ENCODE measurements at places on chromosomes 2 and 18. TPM values are rescaled to one million over a fixed set of nuclear protein-coding genes. Genes with fewer than 3 reads are reported as not detected.

The VWA3B gene
- polyA plus RNA-seq = 3.0 TPM

- DNase-seq = no peak
These were observed 100.2 kb upstream of the SNTG2 start for GRCh38 chr2:850429-850828.

DNA sequence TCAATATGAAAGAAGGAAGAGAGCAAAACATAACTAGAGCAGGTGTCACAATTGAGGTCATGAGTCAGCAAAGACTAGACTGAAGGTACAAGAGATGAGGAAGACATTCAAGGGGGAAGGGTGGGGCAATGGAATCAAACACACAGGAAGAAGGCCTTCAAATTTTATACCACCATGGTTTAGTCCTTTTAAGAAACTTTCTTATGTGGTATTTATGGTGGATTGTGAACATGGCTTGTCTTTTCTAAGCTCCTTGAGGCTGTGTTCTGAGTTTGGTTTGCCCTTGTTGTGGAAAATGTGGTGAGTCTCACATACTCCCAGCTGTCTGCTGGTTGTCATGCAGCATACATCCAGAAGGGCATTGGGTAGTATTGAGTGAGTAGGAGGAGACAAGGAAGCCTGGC is 62.1 kb downstream of the NABP1 start:
- no peak for DNase-seq

GRCh38 chr2:227401550-227401949 is 13.8 kb upstream of the SCYGR1 start:
- no peak for DNase-seq

GRCh38 chr18:34085140-34085739 is 139.5 kb downstream of the NOL4 start:
- DNase-seq = no peak

GRCh38 chr2:34401186-34401585 is 802.1 kb upstream of the FAM98A start:
- no peak for DNase-seq

GRCh38 chr2:177622521-177622920 is 229.9 kb downstream of the AGPS start:
- peak; percentile 16 for DNase-seq

DNA sequence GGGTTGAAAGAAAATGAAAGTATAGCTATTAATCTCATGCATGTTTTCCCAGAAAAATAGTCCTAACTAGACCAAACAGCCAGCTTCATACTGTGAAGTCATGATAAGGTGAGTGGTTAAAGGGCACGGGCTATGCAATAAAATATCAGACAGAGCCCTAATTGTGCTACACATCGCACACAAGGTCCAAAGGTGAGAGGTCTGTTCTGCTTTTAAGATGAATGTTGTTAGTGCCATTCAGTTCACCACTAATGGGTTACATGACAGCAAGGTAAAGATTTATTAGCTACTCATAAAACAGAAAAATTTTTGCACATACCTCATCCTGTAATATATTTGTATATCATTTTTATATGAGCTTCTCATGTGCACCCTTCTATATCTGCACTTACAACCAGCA is 105.0 kb upstream of the STK17B start:
- no peak for DNase-seq

DNA sequence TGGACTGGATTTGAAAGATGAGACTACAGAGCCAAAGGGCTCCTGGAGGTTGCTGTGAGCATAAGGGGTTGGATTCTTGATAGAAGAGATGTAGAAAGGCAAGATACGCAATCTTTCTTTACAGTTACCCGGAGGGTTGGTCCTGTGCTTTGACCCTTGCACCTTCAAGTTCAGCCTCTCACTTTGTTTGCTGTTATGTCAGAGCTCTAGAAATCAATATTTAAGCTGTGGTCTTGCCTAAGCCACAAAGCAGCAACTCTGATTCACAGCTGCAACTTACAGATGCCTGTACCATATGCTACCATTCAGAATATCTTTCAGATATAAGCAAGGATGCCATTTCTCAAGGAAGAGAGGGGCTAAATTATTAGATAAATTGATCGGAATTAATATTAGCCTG is 943.1 kb upstream of the LRRTM1 start:
- no peak for DNase-seq

DNA sequence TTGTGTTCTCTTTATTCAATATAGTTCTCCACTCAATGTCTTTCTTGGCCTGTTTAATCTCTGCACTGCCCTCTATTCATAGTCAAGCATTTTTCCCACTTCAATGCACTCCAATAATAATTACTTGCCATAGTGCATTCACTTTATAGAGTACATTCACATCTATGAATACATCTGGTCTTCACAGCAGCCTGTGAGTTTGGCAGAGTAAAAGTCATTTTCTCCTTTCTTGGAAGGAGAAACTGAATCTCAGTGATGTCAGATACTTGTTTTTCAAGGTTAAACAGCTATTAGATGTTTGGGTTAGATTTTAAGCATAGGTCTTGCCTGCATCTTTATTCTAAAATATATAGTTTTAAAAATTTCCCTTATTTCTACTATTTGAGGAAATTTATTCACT is 373.2 kb downstream of the TRIB2 start:
- no peak for DNase-seq

GRCh38 chr2:68135448-68136320 is 22.0 kb upstream of the PNO1 start:
- no peak for DNase-seq

All from right lung (tissue), 10 donors.